ENCODE measurements at places on chromosomes 7 and 10. TPM values are rescaled to one million over a fixed set of nuclear protein-coding genes. Genes with fewer than 3 reads are reported as not detected.

The MPP7 gene
- 0.23 TPM for total RNA-seq

The BCCIP gene
- total RNA-seq, result 44.6 TPM

The MCM7 gene
- 23.5 TPM for total RNA-seq

The CYP2C19 gene
- total RNA-seq, result not detected

The FASTK gene
- total RNA-seq, result 78.2 TPM

The OR2A1 gene
- total RNA-seq, result 0.08 TPM

The HBP1 gene
- total RNA-seq, result 77.4 TPM

The INA gene
- 0.30 TPM for total RNA-seq

The CCDC3 gene
- 0.47 TPM for total RNA-seq

The FBXO24 gene
- total RNA-seq, result 0.30 TPM

The BTBD16 gene
- not detected for total RNA-seq

The OPN4 gene
- not detected for total RNA-seq

The IQUB gene
- 0.30 TPM for total RNA-seq

The CALHM2 gene
- 27.1 TPM for total RNA-seq

The TAC1 gene
- not detected for total RNA-seq

The WIPF3 gene
- not detected for total RNA-seq

The TMEM229A gene
- 0.23 TPM for total RNA-seq

The GALNT17 gene
- total RNA-seq, result 0.35 TPM

The PLXNA4 gene
- 23.5 TPM for total RNA-seq

The MMD2 gene
- total RNA-seq, result not detected

The JCAD gene
- 2.2 TPM for total RNA-seq

The CALCR gene
- total RNA-seq, result not detected

The CCAR1 gene
- 12.5 TPM for total RNA-seq

The HSPA12A gene
- total RNA-seq, result 15.7 TPM

The SPRN gene
- 0.12 TPM for total RNA-seq

The PTF1A gene
- not detected for total RNA-seq

The BMPER gene
- total RNA-seq, result 56.5 TPM

The GRID2IP gene
- total RNA-seq, result not detected

Measured in smooth muscle cell of the coronary artery (primary cell).